ENCODE measurements at places on chromosomes 6 and 20.
A peak's percentile ranks its signal among the peaks of the same experiment; 100 is the strongest.

GRCh38 chr6:68114463-68115047 lies 520.5 kb upstream of the ADGRB3 start:
- no peak for DNase-seq

- no peak for DNase-seq
These were observed 75.1 kb downstream of the ADGRG6 start for GRCh38 chr6:142376800-142377496.

- DNase-seq = no peak
These were observed 126.4 kb upstream of the DUSP22 start for GRCh38 chr6:165906-166305.

DNA sequence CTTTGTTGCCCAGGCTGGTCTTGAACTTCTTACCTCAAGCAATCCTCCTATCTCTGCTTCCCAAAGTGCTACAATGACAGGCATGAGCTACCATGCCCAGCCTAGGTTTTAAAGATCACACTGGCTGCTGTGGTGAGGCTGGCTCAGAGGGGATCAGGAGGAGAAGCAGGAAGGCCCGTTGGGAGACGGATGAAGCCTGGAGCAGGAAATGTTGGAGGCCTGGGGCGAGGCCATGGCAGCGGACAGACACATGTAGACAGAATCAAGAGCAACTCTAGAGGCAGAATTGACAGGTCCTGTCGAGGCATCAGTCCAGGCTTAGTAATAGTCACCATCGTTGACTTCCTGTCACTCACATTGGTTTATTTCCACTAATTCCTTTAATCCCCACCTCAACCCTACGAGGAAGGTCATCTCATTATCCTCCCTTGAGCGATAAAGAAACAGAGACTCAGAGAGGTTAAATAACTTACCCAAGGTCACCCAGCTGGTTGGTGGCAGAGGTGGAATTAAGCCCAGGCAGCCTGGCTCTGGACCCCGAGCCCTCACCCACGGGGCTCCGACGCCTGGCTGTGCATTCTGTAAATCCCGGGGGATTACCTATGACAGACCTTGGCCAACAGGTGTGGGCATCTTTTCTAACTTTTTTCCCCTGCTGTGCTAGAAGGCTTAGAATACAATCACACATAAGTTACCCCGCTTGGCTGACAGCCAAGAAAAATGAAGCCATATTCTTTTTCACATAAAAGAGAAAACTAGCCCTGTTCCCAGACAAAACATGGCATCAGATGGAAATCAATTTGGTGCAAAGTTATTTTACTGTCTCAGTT lies 113.4 kb downstream of the EYA2 start:
- DNase-seq = no peak

- DNase-seq = no peak
These were observed 26.9 kb downstream of the RRAGD start for GRCh38 chr6:89385156-89385667.

GRCh38 chr20:40286975-40287531 lies 402.0 kb downstream of the MAFB start:
- no peak for DNase-seq

- DNase-seq = no peak
These were observed 48.4 kb upstream of the SLC35D3 start for GRCh38 chr6:136873748-136874147.

- no peak for DNase-seq
These were observed 71.3 kb upstream of the SOX4 start for GRCh38 chr6:21522143-21522747.

DNA sequence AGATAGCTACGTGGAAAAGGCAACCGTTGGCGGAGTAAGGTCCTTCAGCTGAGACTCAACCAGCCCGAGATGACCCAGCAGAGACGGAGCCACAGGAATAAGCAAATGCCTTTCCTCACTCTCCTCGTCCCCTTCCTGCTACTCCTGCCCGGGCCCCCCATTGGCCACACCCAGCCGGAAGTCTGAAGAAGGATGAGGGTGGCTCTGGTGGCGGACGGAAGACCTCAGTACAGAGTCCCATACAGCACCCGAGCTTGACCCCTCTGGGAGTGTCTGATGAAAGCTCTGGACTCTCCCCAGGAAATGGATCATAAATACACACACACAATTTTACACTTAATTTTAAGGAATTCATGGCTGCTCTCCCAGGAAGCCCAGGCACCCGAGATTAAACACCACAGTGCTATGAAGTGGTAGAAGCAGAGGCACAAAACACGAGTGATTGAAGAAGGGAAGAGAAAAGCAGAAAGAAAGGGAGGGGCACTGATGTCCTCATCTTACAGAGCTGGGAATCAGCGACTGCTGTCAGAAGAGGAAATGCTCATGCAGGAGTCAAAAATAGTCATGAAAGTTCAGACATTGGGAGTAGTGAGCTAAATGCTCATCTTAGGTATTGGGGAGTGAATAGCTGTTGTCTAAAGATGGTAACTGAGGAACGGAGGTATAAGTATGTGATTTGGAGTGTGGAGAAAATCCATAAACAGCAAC lies 125.6 kb downstream of the BANF2 start:
- DNase-seq = peak; percentile 25

DNA sequence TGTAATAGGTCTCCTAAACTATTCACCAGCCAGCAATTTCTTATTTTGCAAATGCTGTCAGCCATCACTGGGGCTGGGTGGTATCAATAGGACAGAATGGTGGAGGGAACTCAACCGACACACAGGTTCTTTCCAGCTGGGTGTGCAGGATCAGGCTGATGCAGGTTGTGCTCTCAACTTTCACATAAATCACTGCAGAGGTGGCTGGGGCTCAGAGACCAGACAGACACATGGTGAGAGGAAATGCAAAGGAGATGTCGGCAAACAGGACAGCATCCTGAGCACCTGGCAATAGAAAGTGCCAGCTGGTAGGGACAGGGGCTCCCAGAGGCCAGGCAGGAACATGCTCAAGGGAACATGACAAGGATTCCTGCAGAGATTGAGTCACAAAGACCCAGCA lies 254.9 kb downstream of the SOD2 start:
- DNase-seq = no peak

DNA sequence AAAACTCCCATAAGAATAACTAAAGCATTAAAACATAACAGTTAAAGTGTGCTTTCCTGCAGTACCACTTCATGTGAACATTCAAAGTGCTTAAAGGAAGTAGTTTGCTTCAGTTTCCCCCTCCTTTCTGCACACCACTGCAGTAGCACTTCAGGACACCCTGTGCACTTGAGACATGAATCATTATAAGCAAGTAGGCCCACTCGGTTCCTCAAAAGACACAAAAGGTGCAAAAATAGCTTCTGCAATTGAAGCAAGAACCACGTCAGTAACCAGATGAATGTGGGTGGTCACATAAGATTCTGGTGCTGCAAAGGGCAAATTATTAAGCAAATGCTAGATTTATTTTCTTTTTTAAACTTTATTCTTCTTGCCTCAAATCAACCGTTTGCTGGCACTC lies 160.6 kb downstream of the HIVEP2 start:
- no peak for DNase-seq

DNA sequence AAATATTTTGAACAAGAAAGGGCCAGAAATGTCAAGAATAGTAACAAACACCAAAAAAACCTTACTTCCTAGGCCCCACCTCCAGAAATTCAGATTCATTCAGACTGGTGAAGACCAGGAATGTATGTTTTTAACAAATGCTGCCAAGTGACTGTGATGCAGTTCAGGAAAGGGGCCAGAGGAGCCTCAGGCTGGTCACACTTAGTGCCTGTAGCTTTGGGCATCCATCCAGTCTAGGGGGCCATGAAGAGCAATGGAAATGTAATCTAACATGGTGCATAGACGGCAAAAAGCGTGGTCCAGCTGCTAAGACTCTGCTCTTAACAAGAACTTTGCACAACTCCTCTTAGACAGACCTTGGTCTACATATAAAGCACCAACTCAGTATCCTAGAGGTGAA lies 7.1 kb downstream of the GJA1 start:
- no peak for DNase-seq

GRCh38 chr6:12113190-12113577 lies 101.1 kb downstream of the HIVEP1 start:
- peak; percentile 52 for DNase-seq

GRCh38 chr20:10423735-10424134 lies 10.3 kb downstream of the MKKS start:
- DNase-seq = no peak

- DNase-seq = peak; percentile 57
These were observed 421.0 kb downstream of the TENT5A start for GRCh38 chr6:81331526-81331925.

GRCh38 chr6:13234130-13234529 lies 94.2 kb downstream of the TBC1D7 start:
- DNase-seq = peak; percentile 51

DNA sequence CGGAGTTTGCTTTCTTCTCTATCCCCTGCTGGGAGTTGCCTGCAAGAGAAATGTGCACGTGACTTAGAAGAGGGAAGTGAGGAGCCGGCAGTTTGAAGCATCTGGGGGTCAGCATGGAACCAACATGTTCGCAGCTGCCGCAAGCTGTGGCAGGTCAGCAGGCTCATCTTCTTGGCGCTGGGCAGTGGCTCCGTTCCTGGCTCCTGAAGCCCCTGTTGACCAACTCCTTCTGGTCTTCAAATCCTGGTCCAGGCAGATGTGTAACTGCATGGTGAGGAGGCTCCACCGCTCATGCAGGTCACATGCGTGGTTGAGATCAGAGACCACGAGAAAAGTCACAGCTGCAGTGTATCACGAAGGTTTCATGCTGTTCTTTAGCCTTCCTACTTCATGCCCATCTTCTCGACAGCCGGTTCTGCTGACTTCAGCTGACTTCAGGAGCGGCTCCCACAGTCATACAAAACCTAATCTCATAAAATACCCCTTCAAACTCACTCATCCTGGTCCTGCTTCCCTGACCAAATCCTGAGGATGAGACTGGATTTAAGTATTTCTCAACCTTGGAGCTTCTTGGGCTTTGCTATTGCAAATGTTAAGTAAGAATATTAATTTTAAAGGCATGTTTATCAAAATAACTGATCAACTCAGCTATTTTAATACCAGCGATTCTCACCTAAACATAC lies 44.9 kb upstream of the BCAS1 start:
- peak; percentile 28 for DNase-seq

- DNase-seq = no peak
These were observed 648.4 kb upstream of the MARCKS start for GRCh38 chr6:113208726-113209125.

DNA sequence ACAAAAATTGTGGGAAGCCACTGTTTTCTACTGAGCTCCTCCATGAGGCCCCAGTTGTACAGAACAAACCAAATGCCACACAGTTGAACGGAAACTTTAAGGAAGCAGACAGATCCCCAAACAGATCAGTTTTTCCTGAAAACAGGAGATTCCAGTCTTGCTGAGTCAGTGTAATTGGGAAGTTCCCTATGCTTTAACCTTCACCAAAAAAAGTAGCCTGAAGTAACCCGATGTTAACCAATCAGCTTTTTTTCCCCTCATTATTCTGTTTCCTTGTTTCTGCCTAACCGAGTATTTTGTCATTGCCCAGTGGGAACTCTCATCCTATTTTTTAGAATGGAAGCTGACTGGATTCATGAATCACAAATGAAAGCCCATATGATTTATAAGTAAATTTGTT lies 36.7 kb downstream of the MARCKS start:
- DNase-seq = no peak

- DNase-seq = no peak
These were observed 1132.5 kb upstream of the MAP3K7 start for GRCh38 chr6:91719414-91719813.

- no peak for DNase-seq
These were observed 37.2 kb downstream of the MGME1 start for GRCh38 chr20:18005990-18006364.

DNA sequence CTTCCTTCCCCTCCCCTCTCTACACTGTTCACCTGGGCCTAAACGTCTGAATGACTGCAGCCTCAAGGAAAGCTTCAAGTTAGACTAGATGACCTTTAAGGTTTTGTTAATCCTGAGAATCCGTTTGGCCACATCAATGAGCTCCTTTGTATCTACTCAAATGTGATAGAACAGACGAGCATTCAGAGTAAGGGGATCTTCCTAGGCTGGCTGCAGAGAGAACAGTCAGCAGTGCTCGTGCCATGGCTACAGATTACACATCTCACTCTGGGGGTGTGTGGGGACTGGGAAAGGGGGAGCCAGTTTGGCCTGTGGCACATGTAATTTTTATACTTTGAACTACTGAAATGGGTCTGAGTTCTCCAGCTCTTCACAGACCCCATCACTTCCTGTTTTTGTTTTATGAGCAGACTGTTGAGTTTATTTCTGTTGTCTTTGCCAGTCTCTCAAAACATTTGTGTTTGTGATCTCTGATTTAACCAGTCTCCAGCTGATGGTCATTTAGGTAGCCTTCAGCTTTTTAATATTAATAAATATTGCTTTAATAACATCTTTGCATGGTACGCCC lies 50.9 kb downstream of the KCNS1 start:
- DNase-seq = no peak

DNA sequence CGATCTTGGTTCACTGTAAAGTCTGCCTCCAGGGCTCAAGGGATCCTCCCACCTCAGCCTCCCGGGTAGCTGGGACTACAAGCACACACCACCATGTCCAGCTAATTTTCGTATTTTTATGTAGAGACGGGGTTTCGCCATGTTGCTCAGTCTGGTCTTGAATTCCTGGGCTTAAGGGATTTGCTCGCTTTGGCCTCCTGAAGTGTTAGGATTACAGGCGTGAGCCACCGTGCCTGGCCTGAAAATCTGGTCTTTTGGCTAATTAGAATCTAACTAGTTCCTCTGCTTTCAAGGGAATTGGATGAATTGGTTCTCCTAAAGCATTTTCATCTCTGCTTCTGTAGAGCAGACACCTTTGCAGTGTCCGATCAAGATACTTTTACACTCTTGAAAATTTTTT lies 51.3 kb downstream of the NCOA3 start:
- DNase-seq = no peak

- no peak for DNase-seq
These were observed 111.6 kb upstream of the EYA4 start for GRCh38 chr6:133129556-133129955.

DNA sequence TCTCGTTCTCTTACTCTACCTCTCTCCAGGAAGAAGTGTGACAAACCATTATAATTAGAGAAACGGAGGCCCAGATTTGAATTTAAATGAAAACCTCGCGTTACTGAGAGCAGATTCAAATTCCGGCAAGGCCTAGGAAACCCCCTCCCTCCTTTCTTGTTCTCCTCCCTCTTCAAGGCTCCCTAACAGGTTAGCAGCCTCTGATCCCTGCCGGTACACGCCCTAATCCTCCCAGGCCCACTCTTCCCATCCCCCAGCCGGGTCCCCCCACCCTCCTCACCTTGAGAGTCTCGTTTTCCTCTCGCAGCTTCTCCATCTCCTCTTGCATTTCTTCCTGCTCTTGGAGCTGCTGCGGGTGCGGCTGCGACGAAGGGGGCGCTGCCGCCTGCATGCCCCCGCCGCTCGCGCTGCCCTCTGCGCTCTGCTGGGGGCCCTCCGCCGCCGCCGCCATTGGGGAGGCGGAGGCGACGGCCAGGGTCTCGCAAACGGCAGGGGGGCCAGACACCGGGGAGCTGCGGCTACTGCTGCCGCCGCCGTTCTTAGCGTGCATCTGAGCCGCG lies 3.8 kb downstream of the MTCL3 start:
- peak; percentile 58 for DNase-seq

GRCh38 chr6:29747688-29748250 lies 24.5 kb downstream of the HLA-F start:
- peak; percentile 31 for DNase-seq

GRCh38 chr20:6039766-6040165 lies 14.1 kb downstream of the LRRN4 start:
- no peak for DNase-seq

GRCh38 chr6:153442096-153442495 lies 311.0 kb upstream of the RGS17 start:
- no peak for DNase-seq

- no peak for DNase-seq
These were observed 110.0 kb downstream of the TSHZ2 start for GRCh38 chr20:53081916-53082863.

GRCh38 chr20:2814587-2815051 lies at the start of gene C20orf141:
Gene C20orf141 (plus strand): TSS chr20:2814987. CDS start chr20:2815185, 198 bp downstream.
- DNase-seq = peak; percentile 94
